ENCODE measurements at places on chromosomes 3 and 15. TPM values are rescaled to one million over a fixed set of nuclear protein-coding genes. Genes with fewer than 3 reads are reported as not detected.

The PLAAT1 gene
- total RNA-seq = 1.0 TPM

The OR5K2 gene
- not detected for total RNA-seq

The C3orf52 gene
- total RNA-seq = 15.4 TPM

The NEK10 gene
- 2.3 TPM for total RNA-seq

The CACNA2D3 gene
- total RNA-seq = 1.0 TPM

The AMIGO3 gene
- not detected for total RNA-seq

The CCRL2 gene
- total RNA-seq = not detected

The CYP11A1 gene
- 0.07 TPM for total RNA-seq

The GP9 gene
- not detected for total RNA-seq

The NBEAL2 gene
- total RNA-seq = 15.7 TPM

The GRAMD2A gene
- 7.2 TPM for total RNA-seq

The KCNAB1 gene
- total RNA-seq = under 0.01 TPM

The SERINC4 gene
- not detected for total RNA-seq

The THPO gene
- not detected for total RNA-seq

The GRK7 gene
- total RNA-seq = not detected

The CYP19A1 gene
- not detected for total RNA-seq

The ACTRT3 gene
- total RNA-seq = 1.5 TPM

The SAMD7 gene
- not detected for total RNA-seq

The NANOGP8 gene
- total RNA-seq = not detected

The REC114 gene
- total RNA-seq = not detected

The PP2D1 gene
- total RNA-seq = not detected

The C3orf85 gene
- total RNA-seq = not detected

The LRCH3 gene
- 15.4 TPM for total RNA-seq

All from nasal cavity respiratory epithelium epithelial cell of viscerocranial mucosa (primary cell).